Fibroblast of villous mesenchyme (primary cell): ENCODE measurements at places on chromosomes 6 and 20. TPM values are rescaled to one million over a fixed set of nuclear protein-coding genes. Genes with fewer than 3 reads are reported as not detected.

Gene MACROD2
- total RNA-seq = 1.6 and 1.7 TPM in 2 replicates

- no peak for DNase-seq
Observed at GRCh38 chr6:82976179-82976578, 89.5 kb downstream of the UBE3D start.

Gene PTK6
- total RNA-seq = under 0.01 TPM in 2 replicates

DNA sequence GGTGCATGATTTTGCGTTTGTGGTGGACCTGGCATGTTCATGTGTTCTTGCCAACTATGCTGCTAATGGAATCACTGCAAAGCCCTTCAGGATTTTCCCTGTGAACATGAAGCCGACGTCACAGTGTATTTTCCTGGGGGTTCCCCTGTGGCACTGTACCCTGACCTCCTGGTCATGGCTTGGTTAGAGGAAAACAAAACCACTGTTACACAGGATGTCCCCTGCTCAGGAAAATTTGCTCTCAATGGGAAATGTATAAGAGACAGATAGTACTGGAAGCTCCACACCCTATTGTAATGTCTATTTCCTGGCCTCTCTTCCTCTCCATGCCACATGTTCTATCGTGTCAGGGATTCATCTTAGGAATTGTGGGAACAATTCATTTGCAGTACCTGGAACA lies 19.7 kb downstream of the TSHZ2 start:
- no peak for DNase-seq

Gene ENTPD6
- 37.7 and 38.4 TPM in 2 replicates for total RNA-seq

DNA sequence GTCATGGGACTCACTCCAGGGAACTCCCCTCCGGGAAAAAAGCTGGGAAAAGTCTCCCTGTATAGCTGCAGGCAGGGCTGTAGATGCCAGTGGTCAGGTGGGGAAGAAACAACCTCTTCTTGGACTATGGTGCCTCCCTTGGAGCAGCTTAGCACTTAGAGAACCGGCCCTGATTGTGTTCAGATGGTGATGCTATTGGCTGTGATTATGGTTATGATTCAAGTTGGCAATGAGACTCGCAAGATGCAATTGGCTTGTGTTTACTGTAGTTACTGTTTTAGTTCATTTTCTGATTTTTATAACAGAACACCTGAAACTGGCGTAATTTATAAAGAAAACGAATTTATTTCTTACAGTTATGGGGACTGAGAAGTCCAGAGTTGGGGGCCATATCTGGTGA lies 314.7 kb upstream of the RNF24 start:
- DNase-seq = no peak

GRCh38 chr6:160519133-160519532 lies 144.9 kb downstream of the LPA start:
- no peak for DNase-seq

GRCh38 chr20:2922957-2923356 lies 49.7 kb downstream of the PTPRA start:
- no peak for DNase-seq

DNA sequence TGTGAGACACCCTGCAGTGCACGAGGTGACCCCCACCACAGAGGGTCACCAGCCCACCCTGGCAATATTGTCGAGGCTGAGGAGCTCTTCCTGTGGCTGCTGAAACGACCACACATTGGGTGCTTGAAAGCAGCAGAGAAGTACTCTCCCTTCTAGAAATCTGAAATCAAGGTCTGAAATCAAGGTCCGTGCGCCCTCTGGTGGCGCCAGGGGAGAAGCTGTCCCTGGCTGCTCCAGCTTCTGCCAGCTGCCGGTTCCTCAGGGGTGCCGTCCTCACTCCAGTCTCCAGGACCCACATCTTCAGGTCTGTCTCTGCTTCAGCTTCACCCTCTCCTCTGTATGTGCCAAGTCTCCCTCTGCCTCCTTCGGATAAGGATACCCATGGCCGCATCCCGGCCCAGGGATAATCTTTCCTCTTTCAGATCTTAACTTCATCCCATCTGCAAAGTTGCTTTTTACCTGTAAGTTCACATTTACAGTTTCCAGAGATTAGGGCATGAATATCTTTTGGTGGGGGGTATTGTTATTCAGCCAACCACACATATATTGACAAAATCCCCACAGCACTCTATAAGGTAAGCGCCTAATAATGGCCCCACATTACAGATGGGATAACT lies 108.3 kb upstream of the PHACTR3 start:
- peak; percentile 56 for DNase-seq

DNA sequence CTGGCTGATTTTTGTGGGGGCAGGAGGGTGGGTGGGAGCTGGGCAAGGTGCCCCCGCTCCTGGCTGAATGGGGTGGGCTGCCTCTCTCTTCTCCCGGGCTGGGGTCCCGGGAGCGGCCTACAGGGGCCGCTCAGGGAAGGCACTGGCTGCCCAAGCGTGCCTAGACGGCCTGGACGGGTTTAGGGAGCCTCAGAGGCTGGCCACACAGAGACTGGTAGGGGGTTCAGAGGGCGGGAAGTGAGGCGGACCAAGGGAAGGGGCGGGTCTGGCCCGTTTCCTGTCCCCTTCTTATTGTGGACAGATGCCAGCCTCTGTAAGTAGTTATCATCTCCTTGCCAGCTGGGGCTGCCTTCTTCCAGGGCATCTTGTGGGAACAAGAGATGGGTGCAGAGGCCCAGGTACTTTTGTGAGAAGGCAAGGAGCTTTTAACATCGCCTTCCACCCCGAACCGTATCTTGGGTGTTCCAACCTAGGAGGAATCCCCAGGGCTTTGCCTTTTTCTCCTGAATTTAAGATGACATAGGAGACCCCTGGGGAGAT lies 437 bp downstream of the CD40 start:
- no peak for DNase-seq

Gene DSP
- 28.1 and 33.2 TPM in 2 replicates for total RNA-seq
